ENCODE measurements at places on chromosomes 12 and 14.

DNA sequence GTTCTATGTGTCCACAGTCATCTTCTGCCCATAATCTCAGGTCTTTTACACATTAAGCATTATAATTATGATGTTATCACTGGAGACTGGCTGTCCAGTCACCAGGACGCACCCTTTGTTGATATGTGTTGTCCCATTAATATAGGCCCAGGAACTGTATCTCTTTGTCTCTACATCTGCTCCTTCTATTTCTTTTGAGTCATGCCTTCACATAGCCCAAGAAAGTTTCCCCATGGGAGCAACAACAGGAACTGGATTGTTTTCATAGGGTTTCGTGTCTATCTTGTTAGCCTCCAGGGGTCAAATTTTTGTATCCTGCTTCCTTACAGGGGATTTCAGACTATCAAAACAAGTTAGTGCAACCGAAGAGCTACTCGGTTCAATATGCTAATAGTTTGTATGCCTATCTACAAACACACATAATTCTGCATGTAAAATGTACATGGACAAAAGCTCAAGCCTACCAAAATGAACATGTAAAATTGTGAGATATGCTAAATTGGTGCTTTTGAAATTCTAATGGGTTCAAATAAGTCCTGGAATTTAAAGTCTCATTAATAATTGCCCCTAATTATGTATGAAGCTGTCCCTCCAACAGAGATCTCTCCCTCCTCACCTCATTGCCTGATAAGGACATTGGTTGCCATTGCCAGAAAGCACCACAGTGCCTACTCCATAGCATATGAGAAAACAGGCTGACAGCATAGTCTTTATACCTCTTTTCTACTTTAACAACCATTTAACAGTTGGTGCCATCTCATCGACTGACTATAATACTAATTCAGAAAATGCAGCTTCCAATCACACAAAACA, 99.8 kb upstream of the DIO2 start:
- DNase-seq, result no peak

DNA sequence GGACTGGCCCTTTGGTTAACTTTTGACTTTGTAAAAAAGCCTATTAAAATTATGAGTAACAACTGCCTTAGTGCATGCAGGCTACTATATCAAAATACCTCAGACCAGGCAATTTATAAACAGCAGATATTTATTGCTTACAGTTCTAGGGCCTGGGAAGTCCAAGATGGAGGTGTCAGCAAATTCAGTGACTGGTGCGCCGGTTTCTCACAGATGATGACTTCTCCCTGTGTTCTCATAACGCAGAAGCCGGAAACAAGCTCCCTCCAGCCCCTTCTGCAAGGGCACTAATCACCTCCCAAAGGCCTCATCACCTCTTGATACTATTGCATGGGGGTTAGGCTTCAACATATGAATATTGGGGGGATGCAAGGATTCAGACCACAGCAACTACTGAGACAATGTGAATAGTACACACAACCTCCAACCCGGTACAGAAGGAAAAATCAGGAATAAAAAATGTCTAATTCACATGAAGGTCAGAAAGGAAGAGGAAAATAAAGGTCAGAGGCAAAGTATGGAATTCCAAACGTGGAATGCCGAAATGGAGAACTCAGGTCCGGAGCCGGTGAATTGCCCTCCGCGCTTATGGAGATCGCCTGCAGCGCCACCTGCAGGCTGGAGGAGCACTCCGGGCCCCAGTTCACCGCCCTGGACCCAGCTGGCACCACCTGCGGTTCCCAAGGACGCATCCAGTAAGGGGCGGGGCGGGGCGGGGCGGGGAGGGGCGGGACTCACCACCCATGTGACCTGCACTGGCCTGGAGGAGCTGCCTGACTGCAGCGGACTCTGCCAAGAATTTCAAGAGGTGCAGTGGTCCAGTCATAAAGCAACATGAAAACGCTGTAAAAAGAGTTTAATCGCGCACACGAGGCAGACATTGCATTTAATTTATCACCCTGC, 203.4 kb downstream of the KIF26A start:
- peak; percentile 92 for DNase-seq

- peak; percentile 20 for DNase-seq
Measured at GRCh38 chr14:101120641-101121507, 217.4 kb upstream of the RTL1 start.

DNA sequence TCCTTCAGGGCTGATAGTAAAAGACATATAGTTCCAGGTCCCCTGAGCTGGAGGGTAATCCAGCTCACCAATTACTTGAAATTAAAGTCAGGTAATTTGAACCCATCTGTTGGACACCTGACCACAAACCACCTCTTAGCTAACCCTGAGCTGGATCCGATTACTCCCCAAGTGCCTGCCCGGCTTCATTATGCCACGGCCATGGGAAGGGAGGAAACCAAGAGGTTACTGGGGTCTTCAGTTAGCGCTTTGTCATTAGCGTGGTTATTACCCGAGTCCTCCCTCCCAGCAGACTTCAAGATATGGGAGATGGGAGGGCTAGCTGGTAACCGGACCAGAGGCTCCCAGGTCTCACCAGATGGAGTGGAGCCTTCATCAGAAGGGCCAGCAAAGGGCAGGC, 1071.4 kb downstream of the BCL11B start:
- no peak for DNase-seq

GRCh38 chr12:131027876-131028586, 74.3 kb downstream of the ADGRD1 start:
- no peak for DNase-seq

- DNase-seq, result no peak
Measured at GRCh38 chr12:54448344-54448743, 25.1 kb downstream of the GTSF1 start.

- DNase-seq, result no peak
Measured at GRCh38 chr12:93674386-93674785, 2.8 kb upstream of the CRADD start.

DNA sequence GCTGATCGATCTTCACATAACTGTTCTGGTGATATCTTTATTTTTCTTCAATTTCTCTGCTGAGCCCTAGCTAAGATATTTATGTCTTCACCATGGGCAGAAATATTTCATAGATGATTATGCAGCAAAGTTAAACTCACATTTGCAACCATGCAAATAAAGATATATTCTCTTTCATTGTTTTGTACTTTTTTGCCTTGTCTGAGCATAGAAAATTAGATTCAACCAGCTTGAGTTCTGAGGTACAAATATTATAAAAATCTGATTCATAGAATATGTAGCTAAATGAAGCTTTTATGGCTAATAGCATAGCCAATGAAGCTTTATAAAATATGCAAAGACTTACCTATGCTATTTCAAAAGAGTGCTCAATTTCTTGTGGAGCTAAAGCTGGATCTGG, at the start of gene TAS2R13:
Gene TAS2R13, minus strand, starts transcription at position 101 of the 400 bp plus-strand sequence. CDS start 264 bp downstream, outside the sequence.
- DNase-seq, result no peak

DNA sequence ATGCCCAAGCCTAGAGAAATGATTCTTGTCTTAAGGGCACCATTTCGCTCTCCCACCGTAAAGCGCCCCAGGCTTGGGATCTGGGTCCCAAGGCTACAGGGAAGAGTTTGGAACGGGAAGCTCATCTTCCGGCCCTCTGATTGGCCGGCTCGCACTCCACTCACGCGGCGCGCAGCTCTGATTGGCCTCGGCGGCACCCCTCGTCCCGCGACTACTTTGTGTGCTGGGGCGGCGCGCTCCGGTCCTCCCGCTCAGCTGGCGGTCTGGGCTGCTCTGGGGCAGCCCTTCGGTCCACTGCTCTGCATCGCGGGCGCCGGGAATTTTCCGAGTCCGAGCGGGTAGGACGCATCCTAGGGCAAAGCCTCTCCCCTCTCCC, 886 bp upstream of the FUT8 start:
- peak; percentile 93 for DNase-seq

GRCh38 chr14:75437201-75438143, 9.7 kb downstream of the JDP2 start:
- no peak for DNase-seq

- DNase-seq, result no peak
Measured at GRCh38 chr12:131688131-131688844, 22.6 kb upstream of the SFSWAP start.

DNA sequence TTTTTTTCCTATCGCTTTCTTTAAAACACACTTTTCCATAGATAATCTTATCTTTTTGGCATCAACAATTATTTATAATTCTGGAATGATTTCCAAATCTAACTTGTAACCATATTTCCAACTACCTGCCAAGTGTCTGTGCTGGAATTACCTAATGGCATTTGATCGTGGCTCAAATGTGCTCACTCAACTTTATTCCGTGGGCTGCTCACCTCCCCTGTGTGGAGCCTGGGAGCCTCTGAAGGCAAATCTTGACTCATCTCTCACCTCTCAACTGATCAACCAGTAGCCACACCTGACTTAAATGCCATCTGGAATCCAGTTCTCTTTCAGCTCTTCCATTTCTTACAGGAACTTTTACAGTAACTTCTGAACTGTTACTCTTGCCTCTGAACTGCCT, 608.6 kb downstream of the DIO2 start:
- DNase-seq, result no peak

GRCh38 chr12:50845021-50845647, 2.4 kb downstream of the TMPRSS12 start:
- DNase-seq, result no peak

DNA sequence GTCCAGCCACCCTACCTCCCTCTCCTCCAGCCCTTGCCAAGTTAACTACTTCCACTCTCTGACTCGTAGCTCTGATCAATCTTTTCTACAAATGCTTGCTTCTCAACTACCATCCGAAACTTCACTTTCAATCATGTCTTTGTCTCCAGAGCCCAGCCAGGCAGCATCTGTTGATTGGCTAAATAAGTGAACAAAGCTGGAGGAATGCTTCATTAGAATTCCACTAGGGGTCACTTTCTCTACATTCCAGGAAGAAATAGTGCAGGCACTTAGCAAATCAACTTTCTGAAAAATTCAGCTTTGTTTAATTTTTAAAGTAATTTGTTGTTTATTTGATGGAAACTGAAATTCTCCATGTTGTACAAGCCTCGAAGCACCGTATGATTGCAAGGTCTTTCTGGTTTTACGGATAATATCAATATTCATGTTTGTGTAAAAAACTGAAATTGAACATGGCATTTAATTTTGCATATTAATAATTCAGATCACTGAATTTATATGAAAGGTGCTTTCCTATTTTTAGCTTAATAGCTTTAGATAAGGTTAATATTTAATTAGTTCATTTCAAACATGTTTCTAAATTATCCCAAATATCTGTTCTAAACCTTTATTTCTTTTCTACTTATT, 32.4 kb upstream of the HELB start:
- peak; percentile 60 for DNase-seq

GRCh38 chr12:34626363-34627157, 604.3 kb downstream of the ALG10 start:
- no peak for DNase-seq

DNA sequence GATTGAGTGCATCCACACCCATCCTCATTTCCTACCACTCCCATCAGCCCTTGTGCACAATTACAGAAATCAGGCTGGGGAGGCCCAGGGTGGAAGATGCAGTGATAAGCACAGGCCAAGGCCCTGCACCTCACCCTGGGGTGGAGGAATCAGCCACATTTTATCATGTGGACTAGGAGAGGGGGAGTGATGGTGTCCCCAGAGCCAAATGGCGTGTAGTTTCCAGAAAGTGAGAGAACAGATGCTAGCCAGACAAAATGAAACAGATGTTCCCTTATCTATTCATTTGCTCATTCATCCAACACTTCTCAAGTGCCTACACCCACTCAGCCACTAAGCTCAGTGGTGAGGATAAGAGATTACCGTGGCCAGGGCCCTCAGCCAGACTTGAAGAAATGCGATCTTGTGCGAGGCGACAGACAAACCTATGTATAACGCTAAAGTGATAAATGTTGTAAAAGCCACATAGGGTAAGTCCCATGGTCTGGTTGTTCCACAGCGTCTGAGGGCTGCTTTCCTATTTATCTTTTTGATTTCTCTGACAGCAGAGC, 93.6 kb downstream of the STAB2 start:
- DNase-seq, result peak; percentile 67

- no peak for DNase-seq
Measured at GRCh38 chr12:42099433-42099832, 45.2 kb downstream of the GXYLT1 start.

DNA sequence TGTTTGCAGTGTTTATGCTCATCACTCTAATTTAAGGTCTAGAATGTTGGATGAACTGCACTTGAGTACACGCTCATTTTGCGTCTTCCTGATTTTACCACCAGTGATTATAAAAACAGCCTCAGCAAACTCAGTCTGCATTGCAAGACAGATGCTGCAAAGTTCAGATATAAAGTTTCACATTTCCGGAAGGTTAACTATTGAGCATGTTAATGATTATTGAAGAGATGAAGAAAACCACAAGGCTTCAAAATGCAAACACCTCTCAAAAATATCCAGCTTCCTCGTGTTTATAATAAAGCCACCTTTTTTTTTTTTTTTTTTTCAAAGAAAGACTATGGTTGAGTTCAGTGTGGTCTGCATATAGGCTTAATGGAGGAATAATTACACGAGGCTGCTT, 92.1 kb upstream of the BMP4 start:
- no peak for DNase-seq

DNA sequence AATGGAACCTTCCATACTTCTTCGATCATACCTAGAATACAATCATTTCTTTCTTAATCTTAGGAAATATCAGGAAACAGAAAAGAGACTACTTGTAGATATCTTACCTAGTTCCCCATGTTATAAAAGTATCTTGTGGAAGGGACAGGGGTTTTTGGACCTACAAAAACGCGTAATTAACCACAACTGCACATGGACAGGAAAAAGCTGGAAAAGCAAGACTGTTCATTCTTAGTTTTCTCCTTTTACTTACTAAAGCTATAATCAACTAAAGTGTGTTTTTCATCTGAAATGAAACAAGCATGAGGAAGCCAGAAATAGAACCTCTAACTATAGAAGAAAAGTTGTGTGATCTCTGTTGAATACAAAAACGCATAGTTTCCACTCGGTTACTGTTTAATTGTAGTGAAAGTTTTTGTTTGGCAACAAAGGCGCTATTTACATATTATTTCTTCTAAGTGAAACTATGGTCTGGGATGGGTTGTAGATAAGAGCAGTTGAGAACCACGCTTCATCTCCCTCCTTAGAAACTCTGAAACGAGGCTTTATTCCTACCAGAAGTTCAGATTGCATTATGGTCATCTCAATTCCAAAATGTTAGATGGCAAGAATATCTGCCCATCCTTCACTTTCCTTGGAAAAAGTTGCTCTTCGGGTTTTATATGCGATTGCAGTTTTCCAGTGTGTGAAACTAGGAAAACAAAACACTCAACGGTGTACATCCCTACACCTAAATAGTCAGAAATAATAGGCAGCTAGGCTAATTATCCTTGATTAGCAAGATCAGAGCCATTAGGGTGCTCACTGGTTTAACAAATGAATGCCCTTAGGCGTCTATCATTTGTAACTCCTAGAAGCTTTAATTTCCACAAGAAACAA, 1.1 kb downstream of the BCAT1 start:
- no peak for DNase-seq

DNA sequence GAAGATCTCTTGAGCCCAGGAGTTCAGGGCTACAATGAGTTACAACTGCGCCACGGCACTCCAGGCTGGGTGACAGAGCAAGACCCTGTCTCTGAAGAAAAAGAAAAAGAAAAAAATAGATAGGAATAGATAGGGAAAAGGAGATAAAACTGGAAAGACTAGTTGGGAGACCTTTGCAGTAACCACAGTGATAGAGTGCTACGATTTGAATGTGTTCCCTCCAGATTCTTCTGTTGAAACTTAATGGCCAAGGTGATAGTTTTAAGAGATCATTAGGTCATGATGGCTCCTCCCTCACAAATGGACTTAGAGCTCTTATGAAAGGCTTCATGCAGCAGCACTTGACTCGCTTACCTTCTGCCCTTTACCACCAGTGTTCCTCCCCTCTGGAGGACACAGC, 13.5 kb upstream of the ATF1 start:
- no peak for DNase-seq
